ENCODE measurements at places on chromosomes 3 and 15.

DNA sequence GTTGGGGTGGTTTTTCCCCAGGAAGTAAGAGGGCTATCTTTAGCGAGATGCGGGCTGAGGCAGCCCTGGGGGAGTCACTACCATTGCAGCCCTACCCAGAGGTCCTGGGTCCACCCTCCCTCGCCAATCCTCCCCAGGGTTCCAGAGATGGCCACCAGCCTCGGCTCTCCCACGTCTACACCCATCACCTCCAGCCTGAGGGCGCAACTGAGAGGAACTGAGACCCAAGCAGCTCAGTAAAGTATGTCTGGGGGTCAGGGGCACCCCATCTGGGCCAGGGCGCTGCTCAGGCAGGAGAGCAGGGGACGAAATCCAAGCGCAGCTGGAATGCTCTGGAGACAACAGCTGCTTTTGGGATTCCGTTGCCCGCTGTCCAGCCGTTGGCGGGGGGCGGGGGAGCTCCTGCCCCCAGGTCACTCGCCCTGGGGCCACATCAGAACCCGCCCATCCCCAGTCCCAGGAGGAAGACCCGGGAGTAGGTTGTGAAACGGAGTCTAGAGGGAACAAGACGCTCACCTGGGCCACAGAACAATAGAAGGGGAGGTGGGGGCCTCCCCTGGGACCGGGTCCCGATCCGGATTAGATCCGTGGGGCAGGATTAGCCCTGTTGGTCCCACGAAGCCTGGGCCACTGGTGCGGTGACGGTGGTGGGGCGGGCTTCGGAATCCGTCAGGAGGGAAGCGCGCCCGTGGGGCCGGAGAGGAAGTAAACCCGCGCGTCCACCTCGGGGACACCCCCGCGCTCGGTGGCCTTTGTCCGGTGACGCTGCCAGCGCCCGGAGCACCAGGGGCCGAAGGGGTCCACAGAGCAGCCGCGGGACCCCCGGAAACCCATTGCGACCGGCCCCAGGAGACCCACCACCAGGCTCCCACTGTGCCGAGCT, 1.4 kb upstream of the NDUFAF3 start:
- peak; percentile 37 for DNase-seq

DNA sequence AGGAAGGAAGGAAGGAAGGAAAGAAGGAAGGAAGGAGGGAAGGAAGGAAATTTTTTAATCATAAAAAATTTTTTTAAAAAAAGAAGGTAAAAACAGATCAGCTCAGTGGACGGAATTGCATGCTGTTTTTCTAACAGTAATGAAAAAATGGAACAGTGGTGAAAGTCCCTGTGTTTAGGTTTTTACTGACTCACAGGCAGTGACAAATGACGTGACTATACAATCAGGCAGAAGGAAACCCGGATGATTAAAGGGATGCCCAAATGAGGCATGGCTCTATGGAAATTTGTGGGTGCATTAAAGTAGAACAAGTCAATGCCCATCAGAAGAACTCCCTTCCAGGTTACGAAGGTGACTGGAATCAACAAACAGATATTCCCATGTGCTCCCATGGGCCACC, 135.0 kb downstream of the IMPG2 start:
- no peak for DNase-seq

- DNase-seq, result no peak
Measured at GRCh38 chr15:101371519-101371918, 76.5 kb upstream of the SNRPA1 start.

DNA sequence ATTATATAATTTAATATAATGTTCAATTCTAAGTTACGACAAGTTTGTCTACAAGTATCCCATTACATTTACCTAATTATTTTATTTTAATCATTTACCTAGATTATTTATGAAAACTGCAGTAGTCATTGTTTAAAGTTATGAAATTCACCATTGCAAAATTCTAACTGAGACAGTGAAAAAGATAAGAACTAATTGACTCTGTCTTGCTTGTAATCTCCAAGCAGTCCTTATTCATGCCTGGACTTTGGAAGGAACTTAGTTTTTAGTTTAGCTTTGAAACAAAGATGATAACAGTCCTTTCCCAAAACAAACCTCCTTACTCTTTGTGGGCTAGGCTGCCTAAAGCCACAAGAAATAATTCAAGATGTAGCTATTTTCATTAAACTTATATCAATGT, 165.0 kb downstream of the SUCNR1 start:
- no peak for DNase-seq

GRCh38 chr3:71754610-71755253, 1.1 kb downstream of the GPR27 start:
- no peak for DNase-seq

DNA sequence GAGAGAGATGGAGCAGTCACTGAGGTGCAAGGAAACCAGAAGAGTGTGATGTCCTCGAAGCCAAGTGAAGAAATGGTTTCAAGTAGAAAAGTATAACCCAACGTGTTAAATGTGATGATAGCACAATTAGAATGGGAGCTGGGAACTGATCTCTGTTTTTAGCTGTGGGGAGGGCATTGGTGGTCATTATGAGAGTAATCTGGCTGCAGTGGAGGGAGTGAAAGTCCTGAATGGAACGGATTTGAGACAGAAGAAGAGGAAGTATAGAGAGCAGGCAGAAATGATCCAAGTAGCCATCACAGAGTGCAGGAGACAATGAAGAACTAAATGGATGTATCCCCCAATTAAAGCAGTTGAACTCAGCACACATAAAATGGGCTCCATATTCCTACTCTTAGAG, 235.3 kb downstream of the IGSF11 start:
- no peak for DNase-seq

DNA sequence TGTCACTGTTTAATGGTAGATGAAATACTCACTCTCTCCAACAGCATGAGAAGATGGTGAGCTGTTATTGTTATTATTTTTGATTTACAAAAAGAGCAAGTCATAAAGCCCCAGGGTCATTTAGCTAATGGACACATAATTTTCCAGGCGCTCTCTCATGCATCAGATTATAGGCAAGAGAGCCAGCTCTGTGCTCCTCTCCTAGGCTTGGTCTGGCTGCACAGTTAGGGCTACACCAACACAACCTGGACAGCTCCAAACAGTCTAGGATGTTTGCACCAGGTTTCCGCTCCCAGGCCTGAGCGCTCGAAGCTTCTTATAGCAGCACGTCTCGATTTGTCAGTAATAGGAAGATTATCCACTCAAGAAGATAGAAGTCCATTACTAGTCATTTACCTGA, 123.7 kb downstream of the FAM43A start:
- no peak for DNase-seq
